CD4-positive, alpha-beta T cell treated with Interleukin-6 at 100 ng/mL for 8 hours (primary cell): ENCODE measurements at places on chromosomes 6 and 20.
A peak's percentile ranks its signal among the peaks of the same experiment; 100 is the strongest.

DNA sequence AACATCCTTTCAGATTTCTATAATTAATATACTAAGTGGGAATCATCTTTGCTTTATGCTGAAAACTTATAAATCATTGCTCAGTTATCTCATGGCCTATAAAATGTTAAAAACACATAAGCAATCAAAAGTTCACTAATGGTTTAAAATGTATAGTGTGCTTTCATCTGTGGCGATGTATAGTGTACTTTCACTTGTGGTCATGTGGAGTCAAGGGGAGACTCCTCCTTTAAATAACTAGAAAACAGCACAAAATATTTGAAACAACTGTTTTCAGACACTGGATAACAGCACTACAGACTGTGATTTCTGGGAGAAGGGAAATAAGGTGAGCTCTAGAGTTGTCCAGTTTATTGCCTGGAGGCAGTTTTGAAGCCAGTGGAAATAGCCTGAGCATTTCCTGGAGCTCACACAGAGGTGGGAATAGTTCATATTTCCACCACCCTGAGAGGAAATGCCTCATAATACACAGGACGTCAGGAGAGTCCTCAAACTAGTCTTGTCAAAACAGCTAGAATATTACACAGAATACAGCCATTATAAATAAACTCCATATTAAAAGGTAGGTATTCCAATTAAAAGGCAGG lies 89.4 kb downstream of the CEP162 start:
- no peak for DNase-seq

GRCh38 chr6:155548576-155548975 lies 92.9 kb upstream of the NOX3 start:
- no peak for DNase-seq

- DNase-seq = peak; percentile 27
Measured at GRCh38 chr6:143026696-143027449, 33.8 kb upstream of the AIG1 start.

- DNase-seq = peak; percentile 64
Measured at GRCh38 chr6:111874025-111874415, 768 bp upstream of the FYN start.

- DNase-seq = no peak
Measured at GRCh38 chr6:47146431-47147174, 104.5 kb upstream of the ADGRF1 start.

- no peak for DNase-seq
Measured at GRCh38 chr6:19892260-19892659, 55.1 kb downstream of the ID4 start.

DNA sequence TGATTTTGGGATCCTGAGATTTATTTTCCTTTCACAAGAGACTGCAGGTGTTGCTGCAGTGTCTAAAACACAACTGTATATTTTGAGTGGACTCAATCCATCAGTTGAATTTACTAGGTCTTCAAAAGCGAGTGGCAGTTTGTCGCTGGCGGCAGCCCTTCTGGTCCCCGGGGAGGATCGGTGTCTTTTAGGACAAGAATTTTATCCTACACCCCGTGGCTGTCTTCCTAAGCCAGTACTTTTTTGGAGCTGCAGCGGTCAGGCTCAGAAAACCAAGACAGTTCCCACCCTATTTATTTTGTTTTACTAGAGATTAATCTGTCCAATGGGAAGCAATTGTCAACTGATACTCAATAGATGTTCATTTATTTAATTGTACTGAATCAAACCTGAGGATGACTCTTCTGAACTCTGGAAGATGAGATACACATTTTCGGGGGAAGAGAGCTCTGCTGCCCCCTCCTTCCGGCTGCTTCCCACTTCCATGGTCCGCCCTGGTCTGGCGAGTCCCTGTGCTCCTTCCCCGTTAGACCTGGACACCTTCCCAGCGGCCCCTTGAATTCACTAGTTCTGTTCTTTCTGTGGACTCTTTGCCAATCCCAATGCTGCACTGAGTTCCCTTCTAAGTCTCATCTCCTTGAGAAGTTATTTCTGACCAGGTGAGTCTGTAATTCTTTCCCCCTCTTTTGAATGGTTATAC lies 90.6 kb downstream of the ERMARD start:
- DNase-seq = no peak

DNA sequence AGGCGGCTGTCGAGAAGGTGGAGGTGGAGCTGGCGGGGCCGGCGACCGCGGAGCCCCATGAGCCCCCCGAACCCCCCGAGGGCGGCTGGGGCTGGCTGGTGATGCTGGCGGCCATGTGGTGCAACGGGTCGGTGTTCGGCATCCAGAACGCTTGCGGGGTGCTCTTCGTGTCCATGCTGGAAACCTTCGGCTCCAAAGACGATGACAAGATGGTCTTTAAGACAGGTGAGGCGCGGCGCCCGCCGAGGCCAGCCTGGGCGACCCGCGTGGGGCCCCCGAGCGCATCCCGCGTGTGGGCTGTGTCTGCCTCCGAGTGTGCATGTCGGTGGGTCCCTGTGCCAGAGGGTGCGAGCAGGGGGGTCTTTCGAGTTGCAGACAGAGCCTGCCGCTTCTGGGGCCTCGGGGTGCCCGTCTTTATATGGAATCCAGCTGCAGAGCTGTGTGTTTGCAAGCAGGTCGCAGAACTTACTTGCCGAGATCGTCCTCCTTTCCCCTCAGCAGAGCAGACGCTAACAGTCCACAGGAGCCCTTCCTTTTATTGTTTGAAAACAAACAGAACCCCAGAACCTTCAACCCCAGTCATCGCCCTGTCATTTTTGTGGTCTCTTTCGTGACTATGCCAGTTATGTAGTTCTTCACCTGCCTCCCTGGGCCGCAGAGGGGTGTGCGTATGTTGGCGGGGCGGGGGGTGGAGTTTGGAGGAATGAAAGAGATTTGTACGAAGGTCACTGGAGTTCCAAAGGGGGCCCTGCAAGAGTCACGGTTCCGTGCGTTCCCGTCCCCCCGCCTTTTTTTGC lies 766 bp downstream of the SLC16A10 start:
- peak; percentile 46 for DNase-seq

GRCh38 chr6:142855893-142856623 lies 88.9 kb downstream of the HIVEP2 start:
- peak; percentile 40 for DNase-seq
